T-cell (primary cell): ENCODE measurements at places on chromosomes 3 and 15.

GRCh38 chr3:169389925-169390253, 273.6 kb downstream of the MECOM start:
- H3K36me3 ChIP-seq = no peaks in the 10 kb centered on the region
- H3K4me3 ChIP-seq = no peak overlapping the region
- no peak overlapping the region for H3K27ac ChIP-seq
- H3K27me3 ChIP-seq = no peaks in the 10 kb centered on the region

DNA sequence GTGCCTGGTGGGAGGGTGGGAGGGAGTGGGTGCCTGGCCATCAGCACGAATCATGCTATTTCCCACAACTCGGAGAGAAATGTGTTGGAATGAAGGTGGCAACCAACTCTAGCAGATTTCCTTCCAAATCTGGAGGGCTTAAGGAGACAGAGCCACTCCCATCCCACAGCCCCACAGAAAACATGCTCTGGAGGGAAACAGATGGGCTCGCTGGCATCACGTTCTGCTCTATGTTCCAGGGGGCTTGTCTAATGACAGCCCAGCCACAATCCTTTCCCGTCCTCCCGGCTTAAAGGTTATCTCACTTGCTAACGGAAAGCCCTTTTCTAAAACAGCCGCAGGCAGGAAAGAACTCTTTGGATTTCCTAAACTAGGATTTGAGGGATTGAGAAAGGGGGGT, 65.3 kb downstream of the ADAMTS17 start:
- H3K36me3 ChIP-seq = no peaks in the 10 kb centered on the region
- H3K27me3 ChIP-seq = no peaks in the 10 kb centered on the region
- no peak for DNase-seq
- H3K27ac ChIP-seq = no peak overlapping the region
- no peak overlapping the region for H3K4me3 ChIP-seq

DNA sequence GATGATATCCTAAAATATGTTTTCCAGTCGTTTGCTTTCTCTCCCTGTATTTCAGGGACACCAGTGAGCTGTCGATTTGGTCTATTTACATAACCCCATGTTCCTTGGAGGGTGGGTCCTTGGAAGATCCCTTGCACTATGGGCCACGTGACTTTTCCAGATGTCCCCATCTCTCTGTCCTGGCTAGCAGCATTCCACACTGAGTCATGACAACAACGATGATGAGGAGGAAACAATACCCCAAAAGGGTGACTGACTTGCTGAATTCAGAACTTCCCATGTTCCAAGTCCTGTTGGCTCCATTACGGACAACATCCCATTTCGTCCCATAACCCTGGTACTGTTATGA, 134.3 kb downstream of the NSMCE3 start:
- no peaks in the 10 kb centered on the region for H3K36me3 ChIP-seq
- no peak overlapping the region for H3K4me3 ChIP-seq
- H3K27ac ChIP-seq = no peak overlapping the region
- H3K27me3 ChIP-seq = peaks cover 48% of the 10 kb centered on the region
- no peaks in the 10 kb centered on the region for H3K4me1 ChIP-seq

GRCh38 chr3:107367353-107367752, 9.9 kb upstream of the CCDC54 start:
- DNase-seq = no peak

DNA sequence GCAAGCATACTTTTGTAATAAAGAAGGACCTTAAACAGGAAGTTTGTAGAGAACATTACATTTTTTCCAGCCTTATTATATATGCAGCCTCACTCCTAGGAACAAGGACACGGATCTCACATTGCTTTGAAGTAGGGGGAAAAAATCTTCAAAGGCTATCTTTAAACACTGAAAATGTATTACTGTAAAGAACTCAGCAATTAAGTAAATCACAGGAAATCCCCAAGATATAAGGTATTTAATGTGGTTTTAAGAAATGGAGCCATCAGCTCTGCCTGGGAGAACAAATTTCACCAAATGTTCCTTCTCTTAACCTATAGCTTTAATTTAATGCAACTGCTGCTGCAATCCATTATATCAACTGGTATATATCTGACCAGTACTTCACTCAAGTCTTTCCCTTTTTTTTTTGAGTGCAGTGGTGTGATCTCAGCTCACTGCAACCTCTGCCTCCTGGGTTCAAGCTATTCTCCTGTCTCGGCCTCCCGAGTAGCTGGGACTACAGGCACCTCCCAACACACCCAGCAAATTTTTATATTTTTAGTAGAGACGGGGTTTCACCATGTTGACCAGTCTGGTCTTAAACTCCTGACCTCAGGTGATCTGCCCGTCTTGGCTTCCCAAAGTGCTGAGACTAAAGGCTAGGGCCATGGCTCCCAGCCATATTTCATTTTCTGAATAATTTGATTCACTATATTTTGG, 2.8 kb downstream of the BTLA start:
- no peaks in the 10 kb centered on the region for H3K36me3 ChIP-seq
- H3K4me1 ChIP-seq = peaks cover 43% of the 10 kb centered on the region
- peak overlapping the region; percentile 21 for H3K27ac ChIP-seq
- H3K4me3 ChIP-seq = peak overlapping the region; percentile 53
- H3K27me3 ChIP-seq = no peaks in the 10 kb centered on the region
- DNase-seq = no peak

DNA sequence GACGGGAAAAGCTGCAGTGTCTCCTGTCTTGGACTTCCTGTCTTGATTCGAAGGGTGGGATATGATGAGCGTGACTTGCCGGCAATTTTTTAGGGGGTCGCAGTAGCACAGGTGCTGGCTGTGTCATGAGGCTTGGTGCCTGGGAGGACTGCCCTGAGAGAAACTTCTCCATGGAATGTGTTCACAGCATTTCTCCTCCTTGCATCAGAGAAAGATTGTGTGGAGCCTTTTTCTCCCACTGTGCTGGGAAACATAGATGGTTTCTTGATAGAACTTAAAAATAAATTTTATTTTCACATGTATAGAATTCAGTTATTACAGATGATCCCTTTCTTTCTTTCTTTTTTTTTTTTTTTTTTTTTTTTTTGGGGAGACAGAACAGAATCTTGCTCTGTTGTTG, 121.4 kb downstream of the KLHL25 start:
- no peak overlapping the region for H3K27ac ChIP-seq
- no peaks in the 10 kb centered on the region for H3K27me3 ChIP-seq
- H3K4me1 ChIP-seq = peaks cover 2% of the 10 kb centered on the region
- peaks cover 62% of the 10 kb centered on the region for H3K36me3 ChIP-seq
- H3K4me3 ChIP-seq = no peak overlapping the region

DNA sequence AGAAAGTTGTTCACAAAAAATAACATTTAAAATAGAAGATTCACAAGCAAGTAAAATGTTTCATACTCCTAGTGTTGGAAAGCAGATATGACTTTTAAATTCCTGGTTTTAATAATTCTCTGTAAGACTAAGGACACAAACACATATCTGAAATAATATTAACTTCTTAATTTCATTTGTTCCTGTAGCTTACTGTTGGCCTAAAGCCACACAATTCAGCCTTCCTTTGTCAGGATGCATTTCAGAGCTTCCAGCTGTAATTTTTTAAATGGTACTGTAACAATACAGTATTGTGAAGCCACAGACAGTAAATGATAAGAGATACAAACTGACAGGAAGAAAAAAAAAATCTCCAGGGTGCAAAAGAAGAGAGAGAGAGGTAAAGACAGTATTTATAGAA, 84.2 kb downstream of the TMCC1 start:
- H3K4me1 ChIP-seq = no peaks in the 10 kb centered on the region
- H3K27ac ChIP-seq = no peak overlapping the region
- H3K36me3 ChIP-seq = no peaks in the 10 kb centered on the region

DNA sequence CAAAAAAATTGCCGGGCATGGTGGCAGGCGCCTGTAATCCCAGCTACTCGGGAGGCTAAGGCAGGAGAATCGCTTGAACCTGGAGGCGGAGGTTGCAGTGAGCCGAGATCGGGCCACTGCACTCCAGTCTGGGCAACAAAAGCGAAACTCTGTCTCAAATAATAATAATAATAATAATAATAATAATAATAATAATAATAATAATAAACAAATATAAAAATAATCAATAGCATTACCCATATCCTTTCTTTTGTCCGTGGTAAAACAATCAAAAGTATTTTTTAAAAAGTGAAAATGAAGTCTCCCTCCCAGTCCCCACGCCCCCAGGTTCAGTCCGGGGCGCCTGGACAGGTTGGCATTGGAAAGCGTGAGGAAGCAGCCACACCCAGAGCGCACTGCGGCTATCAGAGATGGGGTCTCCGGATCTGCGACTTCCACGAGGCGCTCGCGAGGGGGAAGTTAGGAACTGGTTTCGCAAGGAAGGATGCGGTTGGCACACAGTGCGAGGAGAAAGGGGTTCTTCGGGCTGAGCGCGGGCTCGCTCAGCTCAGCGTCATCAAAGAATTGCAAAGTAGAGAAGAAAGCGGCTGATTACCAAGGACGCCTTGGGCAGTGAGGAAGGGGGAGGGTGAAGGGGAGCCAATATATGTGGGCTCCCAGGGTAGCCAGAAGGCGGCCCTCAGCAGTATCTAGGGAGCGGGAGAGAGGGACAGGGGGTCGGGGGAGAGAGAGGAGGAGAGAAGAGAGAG, 69.5 kb upstream of the EPHB3 start:
- no peaks in the 10 kb centered on the region for H3K36me3 ChIP-seq
- no peaks in the 10 kb centered on the region for H3K4me1 ChIP-seq
- no peak overlapping the region for H3K4me3 ChIP-seq
- no peaks in the 10 kb centered on the region for H3K27me3 ChIP-seq
- no peak overlapping the region for H3K27ac ChIP-seq

DNA sequence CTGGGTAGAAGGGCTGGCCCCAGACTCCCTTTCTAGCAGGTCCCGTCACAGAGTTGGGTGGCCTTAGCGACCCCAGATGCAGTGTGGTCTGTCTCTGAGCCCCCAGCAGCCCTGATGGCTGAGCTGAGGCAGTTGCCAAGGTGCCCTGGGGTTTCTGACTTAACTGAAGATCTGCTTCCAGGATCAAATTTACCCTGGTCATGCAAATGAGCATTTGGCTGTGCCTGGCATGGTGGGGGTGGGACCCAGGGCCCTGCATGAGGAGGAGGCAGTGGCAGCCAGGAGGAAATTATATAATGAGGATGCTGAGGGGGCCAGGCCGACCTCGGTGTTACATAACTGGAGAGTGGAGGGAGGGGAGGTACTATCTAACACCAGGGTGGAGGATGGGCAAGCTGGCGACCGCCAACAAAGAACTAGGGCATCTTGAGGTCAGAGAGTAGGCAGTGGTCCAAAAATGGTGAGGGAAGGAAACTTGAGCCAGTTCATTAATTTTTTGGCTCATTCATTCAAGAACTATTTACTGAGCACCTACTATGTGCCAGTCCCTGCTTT, 16.4 kb downstream of the PLEKHO2 start:
- H3K4me1 ChIP-seq = no peaks in the 10 kb centered on the region
- peaks cover 5% of the 10 kb centered on the region for H3K36me3 ChIP-seq
- H3K27ac ChIP-seq = peak overlapping the region; percentile 50
- no peak for DNase-seq
- no peak overlapping the region for H3K4me3 ChIP-seq
- H3K27me3 ChIP-seq = no peaks in the 10 kb centered on the region

- no peak overlapping the region for H3K4me3 ChIP-seq
- H3K27ac ChIP-seq = no peak overlapping the region
- no peak for DNase-seq
- H3K4me1 ChIP-seq = no peaks in the 10 kb centered on the region
- no peaks in the 10 kb centered on the region for H3K27me3 ChIP-seq
- no peaks in the 10 kb centered on the region for H3K36me3 ChIP-seq
These were observed 594.8 kb downstream of the NTRK3 start for GRCh38 chr15:87661454-87662355.

- H3K4me1 ChIP-seq = peaks cover 10% of the 10 kb centered on the region
- H3K4me3 ChIP-seq = no peak overlapping the region
- no peaks in the 10 kb centered on the region for H3K36me3 ChIP-seq
- H3K27ac ChIP-seq = no peak overlapping the region
- peak; percentile 58 for DNase-seq
These were observed 38.8 kb downstream of the TMEM40 start for GRCh38 chr3:12719984-12720898.

GRCh38 chr15:39850436-39850835, 67.8 kb upstream of the FSIP1 start:
- no peaks in the 10 kb centered on the region for H3K4me1 ChIP-seq
- H3K27me3 ChIP-seq = no peaks in the 10 kb centered on the region
- no peaks in the 10 kb centered on the region for H3K36me3 ChIP-seq
- H3K4me3 ChIP-seq = no peak overlapping the region
- no peak overlapping the region for H3K27ac ChIP-seq
- no peak for DNase-seq

- no peak overlapping the region for H3K4me3 ChIP-seq
- H3K27ac ChIP-seq = no peak overlapping the region
- no peak for DNase-seq
These were observed 6.1 kb downstream of the TBC1D21 start for GRCh38 chr15:73879426-73879825.
